ENCODE measurements at places on chromosomes 2 and 18. TPM values are rescaled to one million over a fixed set of nuclear protein-coding genes. Genes with fewer than 3 reads are reported as not detected.

The AMER3 gene
- not detected for total RNA-seq

The GAD1 gene
- total RNA-seq, result 7.8 TPM

The C2orf92 gene
- total RNA-seq, result 10.3 TPM

The FOXI3 gene
- not detected for total RNA-seq

The CDCA7 gene
- 2.8 TPM for total RNA-seq

The RESP18 gene
- total RNA-seq, result not detected

The IL1B gene
- 2.8 TPM for total RNA-seq

The C2orf81 gene
- total RNA-seq, result 1.4 TPM

- DNase-seq, result no peak
Measured at GRCh38 chr2:12558519-12558918, 158.2 kb upstream of the TRIB2 start.

DNA sequence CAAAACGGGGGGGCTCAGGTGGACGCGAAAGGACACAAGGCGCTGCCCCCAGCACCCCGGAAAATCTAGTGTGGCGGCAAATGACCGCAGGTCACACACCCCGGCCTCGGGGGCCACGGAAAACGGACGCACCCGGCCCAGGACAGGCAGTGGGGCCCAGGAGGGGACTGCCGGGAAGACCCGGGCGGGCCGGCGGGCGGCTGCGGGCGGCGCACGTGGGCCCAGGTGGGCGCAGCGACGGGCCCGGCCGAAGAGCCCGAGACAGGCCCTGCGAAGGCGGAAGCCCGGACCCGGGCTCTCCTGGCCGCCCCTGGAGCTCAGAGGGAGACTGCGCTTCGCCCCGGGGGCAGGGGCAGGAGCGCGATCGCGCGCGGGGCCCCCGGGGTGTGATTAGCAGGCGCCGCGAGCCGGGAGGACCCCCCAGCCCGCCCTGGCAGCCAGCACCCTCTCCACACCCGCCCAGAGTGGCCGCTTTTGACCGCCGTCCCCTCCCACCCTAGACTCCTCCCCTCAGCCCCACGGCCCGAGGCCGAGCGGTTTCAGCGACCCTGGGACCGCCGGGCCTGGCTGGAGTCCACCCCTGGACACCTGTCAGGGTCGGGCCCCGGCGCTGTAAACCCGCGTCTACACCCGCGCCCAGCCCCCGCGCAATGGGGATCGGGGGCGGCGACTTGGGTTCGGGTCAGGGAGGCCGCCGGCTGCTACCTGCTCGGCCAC, 773 bp downstream of the MBP start:
- peak; percentile 89 for DNase-seq

GRCh38 chr2:12754643-12755042, 37.9 kb downstream of the TRIB2 start:
- no peak for DNase-seq

- DNase-seq, result peak; percentile 75
Measured at GRCh38 chr2:69310111-69311023, 76.7 kb downstream of the GFPT1 start.

DNA sequence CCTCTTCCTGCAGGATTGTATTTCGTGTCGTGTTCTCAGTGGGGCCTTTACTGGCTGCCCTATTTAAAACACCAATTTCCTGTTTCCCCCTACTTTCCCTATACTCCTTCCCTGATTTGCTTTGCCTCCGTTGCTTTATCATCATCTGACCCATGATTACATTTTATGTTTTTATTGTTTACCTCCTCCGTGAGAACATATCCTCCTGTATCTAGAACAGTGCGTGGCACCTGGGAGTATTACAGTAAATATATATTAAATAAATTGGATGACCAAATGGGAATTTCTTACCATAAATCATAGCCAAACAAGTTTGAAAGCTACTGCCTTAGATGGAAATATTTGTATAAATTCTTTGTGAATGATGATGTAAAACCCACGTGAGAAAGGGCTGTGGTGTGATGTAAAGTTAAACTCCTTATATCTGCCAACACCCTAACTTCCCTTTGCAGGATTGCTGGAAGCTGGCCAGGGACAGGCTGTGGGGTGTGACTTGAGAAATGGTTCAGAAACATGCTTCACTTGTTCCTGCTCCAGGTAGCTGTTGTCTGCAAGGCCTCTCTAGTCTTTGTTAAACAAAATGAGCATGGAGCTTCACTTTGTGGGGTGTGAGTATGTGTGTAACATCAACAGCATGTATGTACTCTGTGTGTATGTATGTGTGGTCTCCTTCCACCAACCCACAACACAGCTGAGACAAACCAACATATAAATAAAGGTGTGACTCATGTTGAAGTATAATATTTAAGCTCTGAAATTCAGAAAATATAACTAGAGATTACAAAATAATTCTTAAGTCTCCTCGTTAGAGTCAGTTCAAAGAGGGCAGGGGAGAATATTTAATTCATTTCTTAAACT, 40.3 kb downstream of the LHCGR start:
- DNase-seq, result peak; percentile 57

GRCh38 chr2:70806013-70806412, 14.4 kb downstream of the CLEC4F start:
- DNase-seq, result no peak

DNA sequence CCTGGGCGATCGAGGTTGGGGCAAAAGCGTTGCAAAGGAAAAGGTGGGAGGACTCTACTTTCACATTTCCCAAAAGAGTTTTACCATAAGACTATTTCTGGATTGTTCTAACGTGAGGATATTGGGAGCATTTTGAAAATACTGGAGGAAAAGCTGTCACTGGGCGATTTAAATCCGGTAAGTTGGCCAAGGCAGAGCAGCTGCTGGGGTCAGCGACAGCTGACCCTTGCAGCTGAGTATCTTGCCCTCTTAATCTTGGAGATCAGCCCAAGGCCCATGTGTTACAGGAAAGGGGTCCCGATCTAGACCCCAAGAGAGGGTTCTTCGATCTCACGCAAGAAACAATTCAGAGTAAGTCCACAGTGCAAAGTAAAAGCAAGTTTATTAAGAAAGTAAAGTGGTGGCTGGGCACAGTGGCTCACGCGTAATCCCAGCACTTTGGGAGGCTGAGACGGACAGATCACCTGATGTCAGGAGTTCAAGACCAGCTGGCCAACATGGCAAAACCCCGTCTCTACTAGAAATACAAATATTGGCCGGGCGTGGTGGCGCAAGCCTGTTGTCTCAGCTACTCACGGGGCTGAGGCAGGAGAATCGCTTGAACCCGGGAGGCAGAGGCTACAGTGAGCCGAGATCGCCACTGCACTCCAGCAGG, 964 bp upstream of the ST3GAL5 start:
- no peak for DNase-seq

DNA sequence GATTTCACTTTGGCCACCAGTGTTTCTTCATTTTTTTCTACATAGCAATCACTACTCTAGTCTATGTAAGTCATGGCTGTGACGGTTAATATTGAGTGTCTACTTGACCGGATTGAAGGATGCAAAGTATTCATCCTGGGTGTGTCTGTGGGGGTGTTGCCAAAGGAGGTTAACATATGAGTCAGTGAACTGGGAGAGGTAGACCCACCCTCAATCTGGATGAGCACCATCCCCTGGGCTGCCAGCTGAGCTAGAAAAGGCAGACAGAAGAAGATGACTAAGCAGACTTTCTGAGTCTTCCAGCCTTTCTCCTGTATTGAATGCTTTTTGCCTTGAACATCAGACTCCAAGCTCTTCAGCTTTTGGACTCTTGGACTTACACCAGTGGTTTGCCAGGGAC, 265.0 kb upstream of the SLC8A1 start:
- DNase-seq, result peak; percentile 51

- DNase-seq, result no peak
Measured at GRCh38 chr18:36597636-36598035, 231.2 kb downstream of the TPGS2 start.

DNA sequence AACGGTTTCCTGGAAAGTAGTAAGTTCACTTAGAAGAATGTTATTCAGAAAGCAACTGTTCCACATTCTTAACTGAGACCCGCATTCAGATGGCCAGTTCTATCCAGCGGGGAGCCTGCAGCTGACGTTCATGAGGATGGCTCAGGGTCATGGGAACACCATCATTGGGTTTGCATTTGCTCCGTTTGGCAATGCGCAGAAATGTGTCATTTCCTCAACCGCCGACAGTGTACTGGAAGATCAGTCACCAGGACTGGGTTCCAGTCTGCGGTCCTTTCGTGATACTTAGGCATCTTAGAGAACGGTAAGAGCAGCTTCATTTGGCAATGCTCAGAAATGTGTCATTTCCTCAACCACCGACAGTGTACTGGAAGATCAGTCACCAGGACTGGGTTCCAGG, 104.0 kb downstream of the DNER start:
- DNase-seq, result no peak

- no peak for DNase-seq
Measured at GRCh38 chr2:47486841-47487497, 84.0 kb downstream of the MSH2 start.

GRCh38 chr2:231336236-231336635, 59.3 kb upstream of the B3GNT7 start:
- DNase-seq, result no peak

DNA sequence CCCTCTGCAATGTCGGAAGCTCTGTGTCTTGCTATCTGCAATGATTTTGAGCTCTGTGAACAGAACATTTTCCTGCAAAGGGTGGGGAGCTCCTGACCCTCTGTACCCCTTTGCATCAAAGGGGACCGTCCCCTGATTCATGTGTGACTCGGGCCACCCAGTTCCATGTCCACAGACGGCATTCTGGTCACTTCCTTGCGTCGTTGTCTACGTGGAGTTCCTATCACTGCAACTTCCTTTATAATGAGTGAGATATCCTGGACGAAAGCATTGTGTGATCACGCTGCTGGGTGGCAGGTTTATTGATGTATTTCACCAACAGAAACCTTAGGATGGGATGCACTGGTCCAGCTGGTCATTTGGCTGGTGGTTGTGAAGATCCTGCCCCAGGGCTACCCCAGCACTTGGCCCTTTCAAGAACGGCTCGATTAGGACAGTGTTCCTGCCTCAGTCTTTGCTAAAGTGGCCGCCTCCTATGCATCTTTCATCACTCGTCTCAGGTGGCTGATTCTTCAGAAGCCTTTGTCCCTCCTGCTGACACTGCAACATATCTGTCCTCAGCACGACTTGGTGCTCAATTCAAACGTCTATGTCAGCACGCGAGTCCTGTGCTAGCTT, 202.7 kb downstream of the ACKR3 start:
- no peak for DNase-seq

- no peak for DNase-seq
Measured at GRCh38 chr2:197871780-197872456, 67.5 kb downstream of the PLCL1 start.

DNA sequence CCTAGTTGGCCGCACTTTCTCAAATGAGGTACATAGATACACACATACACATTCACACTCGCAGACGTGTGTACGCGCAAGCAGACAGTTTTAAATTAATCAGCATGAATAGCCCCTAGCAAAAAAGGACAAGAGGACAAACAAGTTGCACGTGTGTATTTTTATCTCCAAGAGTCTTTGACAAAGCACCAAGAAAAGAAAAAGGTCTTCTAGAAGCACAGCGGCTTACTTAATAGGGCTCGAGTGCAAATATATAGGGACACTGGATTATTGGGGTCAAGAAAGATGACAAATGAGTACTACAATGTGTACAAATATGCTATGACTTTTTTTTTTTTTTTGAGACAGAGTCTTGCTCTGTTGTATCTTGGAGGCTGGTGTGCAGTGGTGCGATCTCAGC, 1.7 kb upstream of the BCL2 start:
- DNase-seq, result no peak

DNA sequence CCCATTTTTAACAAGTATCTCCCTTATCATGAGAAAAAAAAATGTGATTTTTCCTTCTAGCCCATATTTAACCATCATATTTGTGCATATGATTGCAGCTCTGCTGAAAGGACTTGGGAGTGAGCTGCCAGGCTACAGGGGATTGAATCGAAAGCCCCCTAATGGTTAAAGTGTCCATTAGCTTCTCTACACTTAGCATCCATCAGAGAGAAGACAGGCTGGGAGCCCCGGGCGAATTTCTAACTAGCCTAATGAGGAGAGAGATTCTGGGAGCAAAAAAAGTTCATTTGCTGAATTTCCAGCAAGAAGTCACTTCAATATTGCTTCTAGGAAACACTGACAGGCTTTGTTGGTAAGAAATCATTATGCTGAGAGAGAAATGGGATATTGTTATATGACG, 848.8 kb downstream of the TDRD15 start:
- no peak for DNase-seq

DNA sequence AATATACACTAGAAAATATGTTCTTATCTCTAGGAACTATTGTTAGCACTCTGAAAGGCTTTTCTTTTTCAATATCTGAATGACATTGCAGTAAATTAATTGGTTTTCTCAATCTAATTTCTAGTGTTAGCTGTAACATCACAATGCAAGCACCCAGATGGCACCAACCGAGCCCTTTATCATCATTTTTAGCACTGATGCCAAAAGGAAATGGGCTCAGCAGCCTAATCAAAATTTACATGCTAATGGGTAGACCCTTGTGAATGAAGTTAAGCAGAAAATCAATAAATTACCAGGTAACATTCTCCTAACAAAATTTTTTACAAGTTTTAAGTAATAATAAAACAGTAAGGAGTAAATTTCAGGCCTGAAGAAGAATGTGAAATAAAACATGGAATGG, 53.5 kb upstream of the PGAP1 start:
- DNase-seq, result no peak

- no peak for DNase-seq
Measured at GRCh38 chr2:119788752-119789151, 29.0 kb downstream of the PTPN4 start.

DNA sequence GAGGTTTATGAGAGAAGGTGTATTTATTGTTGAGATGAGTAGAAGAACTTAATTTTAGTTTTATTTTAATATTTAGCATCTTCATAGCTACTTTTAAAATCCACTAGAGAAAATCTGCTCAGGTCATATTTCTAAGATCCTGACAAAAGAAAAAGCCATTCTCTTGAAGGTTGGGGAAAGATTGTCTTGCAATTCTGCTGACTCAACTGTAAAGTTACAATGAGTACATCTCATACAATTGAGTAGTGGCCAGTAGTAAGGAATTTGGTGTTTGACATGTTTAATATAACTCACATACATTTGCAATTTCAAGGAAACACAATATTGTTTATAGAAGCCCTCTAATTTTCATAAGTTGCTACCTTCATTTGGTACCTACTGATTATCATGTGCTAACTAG, 344.5 kb downstream of the LRRTM1 start:
- DNase-seq, result no peak

DNA sequence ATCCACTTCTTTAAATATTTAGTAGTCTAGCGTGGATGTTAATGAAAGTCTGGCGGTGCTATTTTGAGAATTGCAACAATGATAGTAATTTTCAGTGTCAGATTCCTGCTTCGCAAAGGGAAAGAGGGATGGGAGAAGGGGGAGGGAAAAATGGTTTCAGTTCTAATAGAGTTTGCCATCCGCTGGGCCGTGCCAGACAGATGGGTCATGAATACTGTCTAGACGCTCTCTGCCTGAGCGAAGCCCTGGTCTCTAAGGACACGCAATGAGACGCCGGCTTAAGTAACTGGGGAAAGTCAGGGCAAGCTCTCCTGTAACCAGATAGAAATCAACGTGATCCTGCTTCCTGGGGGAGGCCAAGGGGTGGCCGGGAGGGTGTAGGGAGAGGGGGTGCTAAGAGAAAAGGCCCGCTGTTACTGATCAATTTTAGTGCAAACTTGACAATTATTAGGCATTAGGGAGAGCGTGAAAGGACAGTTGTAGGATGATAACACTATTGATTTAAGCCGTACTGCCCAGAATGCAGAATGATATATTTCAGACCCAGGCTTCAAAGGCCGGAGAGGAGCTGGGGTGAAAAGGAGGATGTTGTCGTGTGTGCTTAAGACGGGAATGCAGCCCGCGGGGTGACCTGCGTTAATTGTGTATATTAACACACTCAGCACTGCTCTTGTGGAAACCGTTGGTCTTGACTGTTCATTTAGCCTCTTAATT, 229.2 kb downstream of the LDLRAD4 start:
- peak; percentile 88 for DNase-seq
